ENCODE measurements at places on chromosomes 5 and 9.

DNA sequence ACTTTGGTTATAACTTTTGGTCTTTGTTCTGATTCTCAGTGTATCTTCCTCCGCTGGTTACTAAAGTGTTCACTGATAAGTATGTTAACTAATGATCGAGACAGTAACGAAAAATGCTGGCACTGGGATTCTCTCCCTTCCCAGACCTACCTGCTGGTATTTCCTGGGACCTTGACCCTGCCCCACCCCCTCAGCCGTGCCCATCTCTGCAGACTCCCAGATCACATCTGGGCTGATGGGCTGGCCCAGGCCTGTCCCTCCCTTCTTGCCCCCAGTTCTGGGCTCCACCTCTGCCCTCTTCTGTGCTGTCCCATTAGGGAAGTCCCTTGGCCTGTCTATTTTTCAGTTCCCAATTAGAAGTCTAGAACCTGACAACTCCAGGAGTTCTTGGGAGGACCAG is 46.9 kb downstream of the NEURL1B start:
- no peak for DNase-seq

- DNase-seq, result no peak
These were observed 3.7 kb downstream of the ROPN1L start for GRCh38 chr5:10445352-10445751.

- no peak for DNase-seq
These were observed 34.3 kb downstream of the MTMR12 start for GRCh38 chr5:32278406-32278805.

GRCh38 chr9:128160603-128160987 is 530 bp downstream of the BBLN start:
- DNase-seq, result no peak

- no peak for DNase-seq
These were observed 2031.8 kb upstream of the CDH6 start for GRCh38 chr5:29161399-29162291.

DNA sequence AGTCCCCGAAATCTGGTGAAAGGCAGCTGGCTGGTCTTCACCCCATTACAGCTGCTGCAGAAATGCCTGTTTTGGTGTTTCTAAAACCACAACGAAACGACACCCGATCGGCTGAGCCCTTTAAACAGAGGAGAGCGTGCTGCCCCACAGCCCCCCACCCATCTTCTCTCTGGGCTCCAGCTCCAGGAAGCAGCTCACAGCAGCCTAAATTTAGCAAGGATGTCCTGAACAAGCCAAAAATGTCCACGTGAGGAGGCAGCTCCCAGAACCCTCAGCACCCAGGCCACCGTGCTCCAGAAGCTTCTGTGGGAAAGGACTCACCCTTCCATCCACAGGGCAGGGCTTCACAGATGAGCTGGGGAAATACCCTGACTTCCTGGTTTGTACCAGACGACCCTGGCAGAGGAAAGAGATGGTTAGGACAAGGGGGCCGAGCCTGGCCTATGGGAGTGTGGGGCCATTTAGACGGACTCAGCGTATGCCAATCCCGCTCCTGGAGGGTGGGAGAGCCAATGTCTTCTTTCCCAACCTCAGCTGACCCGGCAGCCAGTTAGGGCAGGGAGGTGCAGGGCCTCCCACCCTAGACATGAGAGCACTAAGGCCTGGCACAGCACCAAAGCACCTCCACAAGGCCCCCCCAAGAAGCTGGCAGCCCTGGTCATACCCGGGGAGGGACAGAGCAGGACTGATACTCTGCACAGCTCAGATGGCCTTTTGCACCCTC is 39.1 kb upstream of the SARDH start:
- DNase-seq, result no peak

- DNase-seq, result no peak
These were observed 8.3 kb downstream of the SLC25A48 start for GRCh38 chr5:135842737-135843136.

- no peak for DNase-seq
These were observed 21.5 kb downstream of the CCDC187 start for GRCh38 chr9:136282272-136282861.

- no peak for DNase-seq
These were observed 40.6 kb downstream of the SLC1A3 start for GRCh38 chr5:36647046-36647445.

DNA sequence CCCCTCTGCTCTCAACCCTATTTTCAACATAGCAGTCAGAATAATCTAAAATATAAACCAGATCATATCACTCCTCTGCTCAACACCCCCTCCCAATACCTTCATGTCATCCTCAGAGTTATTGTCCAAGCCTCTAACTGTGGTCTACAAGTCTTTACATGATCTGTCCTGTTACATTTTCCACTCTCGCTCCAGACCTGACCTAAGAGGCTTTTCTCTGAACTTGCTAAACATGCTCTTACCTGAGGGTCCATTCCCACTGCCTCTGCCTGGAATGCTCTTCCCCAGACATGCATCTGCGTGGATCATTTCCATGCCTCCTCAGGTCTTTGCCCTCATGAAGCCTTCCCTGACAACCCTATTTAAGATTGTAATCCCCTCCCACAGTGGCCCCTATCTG is 12.0 kb downstream of the NIPSNAP3B start:
- no peak for DNase-seq

DNA sequence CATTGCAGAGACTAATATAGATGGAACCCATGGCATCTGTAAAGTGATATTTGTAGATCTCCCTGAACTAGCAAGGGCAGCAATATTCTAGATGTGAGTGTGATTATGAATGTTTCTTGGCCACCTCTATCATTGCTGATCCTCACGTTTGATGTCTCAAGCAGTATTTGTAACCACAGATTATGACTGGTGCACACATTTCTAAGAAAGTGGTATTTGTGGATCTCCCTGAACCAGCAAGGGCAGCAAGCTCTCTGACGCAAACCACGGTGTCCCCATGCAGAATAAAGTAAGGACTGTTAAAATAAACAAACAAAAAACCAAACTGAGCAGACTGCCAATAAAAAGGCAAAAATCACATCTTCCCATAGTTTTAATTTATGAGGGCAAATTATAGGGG is 301.3 kb downstream of the CSNK1G3 start:
- DNase-seq, result no peak

GRCh38 chr9:109441296-109441695 is 56.8 kb downstream of the PTPN3 start:
- no peak for DNase-seq

GRCh38 chr5:159915904-159916840 is at the start of gene ADRA1B:
Gene ADRA1B, plus strand, starts transcription at chr5:159916482. Its CDS starts 424 bp downstream, at chr5:159916906.
- peak; percentile 8 for DNase-seq

GRCh38 chr9:130110596-130111021 is 56.9 kb downstream of the GPR107 start:
- no peak for DNase-seq

DNA sequence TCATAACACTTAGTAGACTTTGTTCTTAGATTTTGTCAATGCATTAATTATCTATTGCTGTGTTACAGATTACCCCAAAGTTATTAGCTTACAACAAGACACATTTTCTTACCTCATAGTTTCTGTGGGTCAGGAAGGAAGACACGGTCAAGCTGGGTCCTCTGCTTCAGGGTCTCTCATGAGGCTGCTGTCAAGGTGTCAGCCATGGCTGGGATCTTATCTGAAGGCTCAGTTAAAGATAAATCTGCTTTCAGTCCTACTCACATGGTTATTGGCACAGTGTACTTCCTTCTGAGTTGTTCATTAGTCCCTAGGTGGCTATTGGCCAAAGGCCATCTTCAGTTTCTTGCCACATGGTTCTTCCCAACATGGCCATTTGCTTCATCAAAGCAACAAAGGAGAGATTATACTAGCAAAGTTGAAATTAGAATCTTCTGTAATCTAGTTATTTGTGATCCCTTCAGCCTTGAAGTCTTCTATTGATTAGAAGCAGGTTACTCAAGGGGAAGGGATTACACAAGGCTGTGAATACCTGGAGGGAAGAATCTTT is 25.2 kb downstream of the TDRD7 start:
- no peak for DNase-seq

DNA sequence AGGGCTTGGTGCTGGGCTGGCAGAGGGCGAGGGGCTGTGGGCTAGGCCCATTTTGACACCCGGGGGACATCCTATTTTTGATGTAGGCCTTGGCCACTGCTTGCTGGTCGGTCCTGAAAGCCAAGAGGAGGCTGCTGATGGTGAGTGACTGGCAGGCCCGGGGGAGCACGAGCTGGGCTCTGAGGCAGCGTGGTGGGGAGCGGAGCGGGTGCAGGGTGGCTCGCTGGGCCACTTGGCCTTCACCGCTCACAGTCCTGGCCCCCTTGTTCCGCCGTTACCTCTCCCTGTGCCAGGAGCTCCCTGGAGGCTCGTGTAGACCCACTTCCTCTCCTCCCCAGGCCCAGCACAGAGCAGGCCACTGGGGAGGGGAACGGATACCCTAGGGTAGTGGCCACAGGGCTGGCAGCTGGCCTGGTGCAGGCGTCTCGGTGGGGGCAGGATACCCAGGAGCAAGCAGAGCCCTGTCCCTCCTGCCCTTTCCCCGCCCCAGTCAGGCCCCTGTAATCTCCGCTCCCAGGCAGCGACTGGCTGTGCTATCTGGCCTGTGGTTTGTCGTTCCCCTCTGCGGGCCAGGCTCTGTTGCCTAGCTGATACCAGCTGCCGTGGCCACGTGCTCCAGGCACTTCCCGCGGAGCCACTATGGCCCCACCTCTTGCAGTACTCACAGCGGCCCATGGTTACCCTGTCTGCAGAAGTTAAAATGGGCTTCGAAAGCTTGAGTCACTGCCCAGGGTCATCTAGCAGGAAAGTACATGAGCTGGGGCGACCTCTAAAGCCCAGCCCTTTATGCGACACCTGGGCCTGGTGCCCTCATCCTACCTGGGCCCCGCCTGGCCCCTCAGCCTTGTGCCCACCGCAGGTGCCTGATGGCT is 11.7 kb upstream of the DOLPP1 start:
- peak; percentile 46 for DNase-seq

DNA sequence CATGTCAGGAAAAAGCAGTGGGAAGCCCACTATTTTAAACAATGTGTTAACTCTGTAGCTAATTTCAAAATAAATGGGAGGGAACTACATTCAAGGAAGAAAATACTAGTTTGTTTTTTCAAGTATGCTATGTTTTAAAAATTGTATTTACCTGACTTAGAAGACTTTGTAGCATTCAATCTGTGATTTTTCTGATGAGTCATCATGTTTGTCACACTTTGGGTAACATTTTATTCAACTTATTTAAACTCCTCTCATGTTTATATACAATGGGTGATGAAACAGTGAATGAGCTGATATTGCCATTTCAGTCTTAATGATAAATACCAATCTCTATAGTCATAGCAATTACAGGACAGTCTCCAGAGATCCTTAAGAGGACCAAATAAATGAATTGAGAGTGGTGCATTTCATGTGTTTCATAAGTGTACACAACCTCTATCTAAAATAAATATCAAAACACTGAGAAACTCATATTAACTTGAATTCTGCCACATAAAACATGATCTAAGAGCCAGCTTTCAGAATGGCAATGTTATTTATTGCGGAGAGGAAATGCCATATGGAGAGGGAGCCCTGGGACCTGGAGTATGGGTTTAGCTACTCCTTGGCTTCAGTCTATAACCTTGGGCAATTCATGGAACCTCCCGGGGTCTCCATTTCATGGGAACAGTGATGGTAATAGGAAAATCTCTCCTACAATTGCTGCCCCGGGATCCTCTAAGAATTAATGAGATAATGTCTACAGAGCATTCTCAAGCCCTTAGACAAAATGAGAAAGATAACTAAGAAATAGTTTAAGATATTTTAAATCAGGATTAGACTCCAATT is 913.9 kb downstream of the TLE4 start:
- no peak for DNase-seq

DNA sequence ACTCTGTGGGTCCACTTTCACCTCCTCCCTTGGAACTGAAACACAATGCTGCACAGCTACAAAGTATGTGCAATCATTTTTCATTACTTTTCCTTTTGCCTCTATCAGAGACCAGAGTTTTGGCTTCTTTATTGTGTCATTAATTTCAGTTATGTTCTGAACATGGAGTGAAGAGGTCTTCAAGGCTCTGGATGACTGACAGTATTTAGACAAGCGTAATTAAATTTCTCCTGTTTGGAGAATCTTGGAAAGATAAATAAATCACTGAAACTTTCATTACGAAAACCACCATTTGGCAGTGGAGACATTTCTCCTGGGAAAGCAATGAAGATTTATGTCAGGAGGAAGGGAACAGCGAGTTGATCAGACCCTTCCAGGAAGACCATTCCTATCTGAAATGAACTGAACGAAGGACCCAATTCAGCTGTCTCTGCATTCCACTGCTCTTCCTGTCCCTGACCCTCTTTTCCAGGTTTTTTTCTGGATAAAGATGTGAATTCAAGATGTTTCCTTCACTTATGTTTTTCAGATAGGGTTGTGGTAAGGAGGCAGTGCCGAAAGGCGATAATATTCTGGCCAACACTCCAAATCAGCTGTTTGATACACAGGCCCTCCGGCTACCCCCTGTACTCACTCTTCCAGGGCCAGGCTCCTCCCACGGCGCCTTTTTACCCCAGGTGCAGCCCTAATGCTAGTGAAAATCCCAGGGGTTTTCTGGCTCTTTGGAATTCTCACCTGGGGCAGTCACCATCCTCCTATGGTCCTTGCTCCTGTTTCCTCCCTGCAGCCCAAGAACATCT is 77.2 kb upstream of the OSMR start:
- DNase-seq, result no peak

GRCh38 chr5:1127959-1128785 is 16.3 kb upstream of the SLC12A7 start:
- DNase-seq, result no peak

DNA sequence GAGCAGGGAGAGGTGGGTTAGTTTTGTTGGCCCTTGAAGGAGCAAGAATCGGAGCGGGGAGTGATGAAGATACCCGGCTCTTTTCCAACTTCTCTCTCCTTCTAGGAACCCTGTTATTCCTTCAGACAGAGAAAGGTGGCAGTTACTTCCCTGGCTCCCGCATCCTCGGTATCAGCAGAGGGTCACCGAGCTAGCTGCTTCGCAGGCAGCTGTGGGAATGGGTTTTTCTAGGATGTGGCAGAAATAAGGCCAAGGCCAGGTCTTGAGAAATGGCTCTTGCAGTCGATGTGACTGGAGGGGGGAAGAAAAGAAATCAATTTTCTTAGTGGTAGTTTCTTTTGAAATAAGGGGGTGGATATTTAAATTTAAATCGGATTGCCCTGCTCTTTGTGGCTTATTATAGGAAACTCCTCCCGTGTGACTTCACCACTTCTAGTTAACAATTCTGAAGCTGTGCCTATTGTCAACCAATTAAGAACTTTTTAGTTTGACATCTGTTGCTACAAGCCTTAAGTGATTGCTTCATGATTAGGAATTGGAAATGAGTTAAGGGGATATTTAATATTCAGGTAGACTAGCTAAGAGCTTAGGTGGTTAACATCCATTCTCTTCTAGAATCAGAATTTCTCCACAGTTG is 1.4 kb downstream of the SAP30L start:
- no peak for DNase-seq

- no peak for DNase-seq
These were observed 326.6 kb downstream of the EBF1 start for GRCh38 chr5:158773161-158773560.

GRCh38 chr9:12784461-12785259 is 9.8 kb downstream of the LURAP1L start:
- no peak for DNase-seq

DNA sequence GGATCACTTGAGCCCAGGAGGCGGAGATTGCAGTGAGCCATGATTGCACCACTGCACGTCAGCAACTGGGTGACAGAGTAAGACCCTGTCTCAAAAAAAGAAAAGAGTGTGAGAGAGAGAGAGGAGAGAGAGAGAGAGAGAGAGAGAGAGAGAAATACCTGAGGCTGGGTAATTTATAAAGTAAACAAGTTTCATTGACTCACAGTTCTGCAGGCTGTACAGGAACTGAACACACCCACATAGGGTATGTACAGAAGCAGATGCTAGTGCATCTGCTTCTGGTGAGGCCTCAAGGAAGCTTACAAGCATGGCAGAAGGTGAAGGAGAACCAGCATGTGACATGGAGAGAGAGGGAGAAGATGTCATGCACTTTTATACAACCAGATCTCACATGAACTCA is 46.4 kb upstream of the CHD1 start:
- DNase-seq, result no peak

All from naive thymus-derived CD8-positive, alpha-beta T cell (primary cell).